ENCODE measurements at places on chromosomes 6 and 20. TPM values are rescaled to one million over a fixed set of nuclear protein-coding genes. Genes with fewer than 3 reads are reported as not detected.

The NKX2-2 gene
- total RNA-seq: not detected

The HSPA12B gene
- total RNA-seq: 0.43 TPM

The CYP39A1 gene
- not detected for total RNA-seq

The CCN6 gene
- total RNA-seq: not detected

The TP53TG5 gene
- total RNA-seq: not detected

The ACTL10 gene
- total RNA-seq: not detected
